ENCODE measurements at places on chromosomes 7 and 10.
A peak's percentile ranks its signal among the peaks of the same experiment; 100 is the strongest.

GRCh38 chr7:51634538-51634937, 317.9 kb upstream of the COBL start:
- DNase-seq: no peak

DNA sequence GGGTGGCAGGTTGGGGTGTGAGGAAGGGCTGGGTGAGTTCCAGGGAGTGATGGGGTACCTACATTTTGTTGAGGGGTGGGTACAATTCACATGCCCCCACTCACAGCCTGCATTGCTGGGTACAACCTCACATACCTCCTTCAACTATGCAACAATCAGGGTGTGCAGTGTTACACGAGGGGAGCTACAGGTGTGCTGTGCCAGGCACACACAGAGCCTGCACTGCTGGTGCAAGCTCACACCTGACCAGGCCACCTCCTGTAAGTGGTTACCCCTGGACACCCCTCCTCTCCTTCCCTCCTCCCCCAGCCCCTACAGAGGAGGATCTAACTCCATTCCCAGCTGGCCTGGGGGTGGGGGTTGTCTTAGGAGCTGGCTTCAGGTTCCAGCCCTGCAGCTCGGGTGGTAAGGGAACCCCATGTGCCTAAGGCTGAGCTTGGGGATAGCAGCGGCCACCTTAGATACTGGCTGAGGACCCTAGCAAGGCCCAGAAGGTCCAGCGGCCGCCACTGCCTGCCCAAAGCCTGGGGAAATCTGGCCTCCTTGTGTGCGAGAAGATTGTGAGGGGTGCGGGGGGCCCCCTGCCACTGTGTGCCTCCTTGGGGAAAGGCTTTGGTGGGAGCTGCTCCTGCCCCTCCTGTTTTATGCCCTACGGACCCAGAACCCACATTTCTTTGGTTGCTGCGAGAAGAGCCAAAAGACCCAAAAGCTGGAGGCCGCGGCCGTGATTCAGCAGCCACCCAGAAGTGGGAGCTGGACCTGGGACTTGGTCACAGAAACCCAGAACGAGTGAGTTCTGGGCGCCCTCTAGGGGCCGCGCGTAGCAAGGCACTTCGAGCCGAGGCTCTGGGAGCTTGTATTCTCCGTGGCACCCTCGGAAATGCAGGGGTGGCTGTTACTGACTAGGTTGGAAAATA, 10.8 kb downstream of the TLX1 start:
- DNase-seq: peak; percentile 80

- DNase-seq: no peak
Measured at GRCh38 chr10:104706886-104707285, 65.8 kb downstream of the SORCS3 start.

DNA sequence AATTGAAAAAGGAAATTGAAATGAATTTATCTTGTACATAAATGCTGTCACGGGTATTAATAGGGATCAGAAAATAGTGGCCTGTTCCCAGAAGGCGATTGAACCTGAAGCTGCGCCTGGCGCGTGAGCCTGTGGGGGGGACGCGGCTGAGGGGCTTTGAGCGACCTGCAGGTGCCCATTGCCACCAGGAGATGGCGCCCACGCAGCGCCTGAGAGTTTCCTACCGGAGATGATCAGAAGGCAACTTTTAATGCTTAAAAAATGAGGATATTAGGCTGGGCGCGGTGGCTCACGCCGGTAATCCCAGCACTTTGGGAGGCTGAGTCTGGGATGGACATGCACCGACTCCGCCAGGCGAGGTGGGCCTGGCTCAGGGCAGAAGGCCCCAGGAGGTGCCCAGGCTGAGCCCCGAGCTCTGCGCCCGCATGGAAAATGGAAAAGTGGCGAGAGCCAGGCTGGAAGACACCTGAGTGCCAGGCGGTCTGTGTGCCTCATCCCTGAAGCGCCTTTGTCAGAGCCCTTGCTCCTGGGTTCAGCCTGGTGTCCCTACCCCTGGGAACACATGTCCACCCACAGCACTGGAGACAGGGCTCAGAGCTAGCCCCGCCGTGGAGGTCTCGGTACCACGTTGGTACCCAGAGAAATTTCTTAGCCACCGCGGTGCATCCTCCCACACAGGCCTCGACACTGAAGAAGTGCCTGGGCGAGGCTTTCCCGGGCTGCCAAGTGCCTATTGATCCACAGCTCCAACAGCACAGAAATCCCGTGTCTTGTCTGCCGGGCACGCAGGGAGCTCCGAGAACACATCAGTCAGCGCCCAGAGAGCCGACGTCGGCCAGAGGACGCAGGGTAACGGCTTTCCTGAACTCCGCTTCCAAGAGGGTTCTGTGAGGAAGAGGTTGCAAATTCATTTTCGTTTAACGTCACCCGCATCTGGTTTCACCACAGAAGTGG, 117.4 kb downstream of the INPP5A start:
- peak; percentile 47 for DNase-seq

DNA sequence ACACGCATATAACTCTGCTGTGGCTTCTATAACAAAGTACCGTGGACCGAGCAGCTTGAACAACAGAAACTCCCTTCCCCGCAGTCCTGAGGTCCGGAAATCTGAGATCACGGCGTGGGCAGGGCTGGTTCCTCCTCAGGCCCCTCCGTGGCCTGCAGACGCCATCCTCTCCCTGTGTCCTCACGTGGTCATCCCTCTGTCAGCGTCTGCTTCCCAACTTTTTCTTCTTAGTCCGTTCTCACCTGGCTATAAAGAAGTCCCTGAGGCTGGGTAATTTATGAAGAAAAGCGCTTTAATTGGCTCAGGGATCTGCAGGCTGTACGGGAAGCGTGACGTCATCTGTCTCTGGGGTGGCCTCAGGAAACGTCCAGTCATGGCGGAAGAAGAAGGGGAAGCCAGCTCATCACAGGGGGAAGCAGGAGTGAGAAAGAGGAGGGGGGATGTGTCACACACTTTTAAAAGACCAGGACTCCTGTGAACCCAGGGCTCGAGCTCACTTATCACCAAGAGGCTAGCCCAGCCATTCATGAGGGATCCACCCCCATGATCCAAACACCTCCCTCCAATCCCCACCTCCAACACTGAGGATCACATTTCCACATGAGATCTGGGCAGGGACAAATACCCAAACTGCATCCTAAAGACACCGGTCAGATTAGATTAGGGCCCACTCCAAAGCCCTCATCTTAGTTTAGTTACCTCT, 91.2 kb upstream of the INSIG1 start:
- DNase-seq: peak; percentile 82

DNA sequence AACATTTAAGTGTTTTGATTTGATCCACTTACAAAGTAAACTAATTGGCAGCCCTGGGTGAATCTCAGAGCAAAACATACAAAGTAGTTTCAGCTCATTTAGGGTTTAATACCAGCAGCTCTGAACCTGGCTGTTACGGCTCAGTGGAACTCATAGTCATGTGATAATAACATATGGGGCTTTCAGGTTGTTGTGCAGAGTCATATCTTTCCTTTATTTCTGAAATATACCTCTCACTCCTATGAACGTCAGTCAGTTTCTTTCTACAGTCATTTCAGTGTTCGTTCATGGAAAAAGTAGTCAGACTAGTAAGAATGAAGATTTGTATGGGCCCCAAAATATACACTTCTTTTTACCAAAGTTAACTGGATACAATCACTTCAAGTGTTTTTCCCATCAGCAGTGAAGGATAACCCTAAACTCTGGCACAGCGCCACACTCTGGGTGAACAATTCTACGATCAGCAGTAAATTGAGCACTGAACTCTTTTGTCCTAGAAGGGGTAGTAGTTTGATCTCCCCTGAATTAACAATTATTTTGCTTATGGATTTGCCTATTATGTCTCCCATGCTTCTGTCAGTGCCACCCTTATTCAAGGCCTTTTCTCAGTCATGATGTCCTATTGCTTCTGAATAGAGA, 218.6 kb downstream of the THSD7A start:
- no peak for DNase-seq

- no peak for DNase-seq
Measured at GRCh38 chr7:134126146-134126545, 994 bp upstream of the LRGUK start.

- no peak for DNase-seq
Measured at GRCh38 chr7:68684996-68685395, 913.3 kb upstream of the AUTS2 start.

DNA sequence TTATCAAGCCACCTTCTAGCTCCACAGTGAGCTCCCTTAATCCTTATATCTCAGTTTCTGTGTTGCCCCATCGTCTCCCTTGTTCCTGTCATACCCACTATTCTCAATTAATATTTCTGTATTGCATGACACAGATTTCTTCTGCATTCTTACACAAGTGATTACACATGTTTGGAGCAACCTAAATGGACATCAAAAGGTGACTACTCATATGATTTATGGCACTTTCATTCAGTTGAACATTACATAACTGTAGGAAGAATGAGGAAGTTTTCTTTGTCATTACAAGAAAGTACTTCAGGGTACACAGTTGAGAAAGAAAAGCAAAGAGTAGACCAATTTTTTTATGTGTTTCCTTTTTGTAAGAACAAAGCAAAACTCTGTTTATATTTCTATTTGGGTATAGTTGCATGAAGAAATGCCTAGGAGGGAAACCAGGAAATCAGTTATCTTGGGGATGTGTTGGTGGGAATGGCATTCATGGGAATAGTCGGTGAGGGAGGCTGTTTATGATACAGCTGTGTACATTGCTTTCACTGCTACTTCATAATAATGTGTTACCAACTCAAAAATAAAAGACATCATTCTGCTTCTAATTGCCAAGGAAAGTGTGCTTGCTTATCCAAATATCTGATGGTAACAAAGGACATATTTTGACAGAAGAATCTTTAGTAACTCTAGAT, 23.6 kb upstream of the PRSS37 start:
- no peak for DNase-seq

- no peak for DNase-seq
Measured at GRCh38 chr7:157903710-157904109, 566.9 kb downstream of the DNAJB6 start.

- DNase-seq: no peak
Measured at GRCh38 chr10:128070721-128071416, 55.4 kb downstream of the MKI67 start.

GRCh38 chr10:124978376-124978725, 36.4 kb downstream of the ZRANB1 start:
- DNase-seq: no peak

- no peak for DNase-seq
Measured at GRCh38 chr7:57404343-57404966, 45.5 kb upstream of the ZNF716 start.

DNA sequence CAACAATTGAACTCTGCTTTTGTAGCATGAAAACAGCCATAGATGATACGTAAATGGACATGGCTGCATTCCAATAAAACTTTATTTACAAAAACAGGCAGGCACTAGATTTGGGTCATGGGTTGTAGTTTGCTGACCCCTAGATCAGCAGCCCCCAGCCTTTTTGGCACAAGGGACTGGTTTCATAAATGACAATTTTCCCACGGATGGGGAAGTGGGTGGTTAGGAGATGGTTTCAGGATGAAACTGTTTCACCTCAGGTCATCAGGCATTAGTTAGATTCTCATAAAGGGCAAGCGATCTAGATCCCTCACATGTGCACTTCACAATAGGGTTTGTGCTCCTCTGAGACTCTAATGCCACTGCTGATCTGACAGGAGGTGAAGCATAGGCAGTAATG, 16.5 kb upstream of the ANK3 start:
- DNase-seq: no peak

Measured in CD4-positive, alpha-beta T cell treated with Interleukin-21 for 1 hour (primary cell).